ENCODE measurements at places on chromosomes 13 and 19. TPM values are rescaled to one million over a fixed set of nuclear protein-coding genes. Genes with fewer than 3 reads are reported as not detected.

DNA sequence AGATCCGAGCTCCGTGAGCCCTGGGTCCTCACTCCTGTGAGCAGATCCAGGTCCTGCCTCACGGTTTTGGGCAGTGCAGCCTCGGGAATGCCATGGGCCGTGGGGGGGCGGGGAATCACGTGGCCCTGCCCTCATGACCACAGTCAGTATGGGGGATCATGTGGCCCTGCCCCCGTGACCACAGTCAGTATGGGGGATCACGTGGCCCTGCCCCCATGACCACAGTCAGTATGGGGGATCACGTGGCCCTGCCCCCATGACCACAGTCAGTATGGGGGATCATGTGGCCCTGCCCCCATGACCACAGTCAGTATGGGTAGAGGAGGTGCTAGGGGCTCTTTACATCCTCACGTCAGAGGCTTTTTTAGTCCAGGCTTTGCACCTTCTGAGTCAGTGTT lies 64.3 kb upstream of the F7 start:
- H3K36me3 ChIP-seq = peaks cover 3% of the 10 kb centered on the region
- no peaks in the 10 kb centered on the region for H3K27me3 ChIP-seq
- no peak for DNase-seq
- no peak overlapping the region for H3K4me3 ChIP-seq
- no peaks in the 10 kb centered on the region for H3K4me1 ChIP-seq
- H3K27ac ChIP-seq = no peak overlapping the region

GRCh38 chr13:44191504-44192171 lies 182.0 kb upstream of the SERP2 start:
- H3K4me3 ChIP-seq = peak overlapping the region; percentile 25
- H3K27me3 ChIP-seq = no peaks in the 10 kb centered on the region
- no peak overlapping the region for H3K27ac ChIP-seq
- no peaks in the 10 kb centered on the region for H3K36me3 ChIP-seq

DNA sequence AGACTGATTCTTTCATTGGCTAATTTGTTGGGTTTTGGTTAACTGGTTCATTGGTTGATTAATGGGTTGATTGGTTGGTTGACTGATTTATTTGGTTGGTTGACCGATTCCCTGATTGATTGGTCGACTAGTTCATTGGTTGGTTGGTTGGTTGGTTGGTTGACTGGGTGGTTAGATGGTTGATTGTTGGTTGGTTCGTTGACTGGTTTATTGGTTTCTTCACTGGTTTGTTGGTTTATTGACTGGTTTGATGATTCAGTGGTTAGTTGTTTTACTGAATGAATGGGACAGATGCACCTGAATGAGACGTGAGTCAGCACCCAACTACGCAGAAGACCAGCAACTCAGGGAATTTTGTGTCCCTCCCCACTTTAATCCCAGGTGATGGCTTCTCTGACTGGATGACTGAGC lies 2.7 kb upstream of the NUP62 start:
- peaks cover 44% of the 10 kb centered on the region for H3K4me1 ChIP-seq
- peaks cover 7% of the 10 kb centered on the region for H3K36me3 ChIP-seq
- no peaks in the 10 kb centered on the region for H3K27me3 ChIP-seq
- DNase-seq = no peak

The RFPL4A gene
- total RNA-seq = not detected

- H3K36me3 ChIP-seq = no peaks in the 10 kb centered on the region
- H3K4me3 ChIP-seq = no peak overlapping the region
- H3K27me3 ChIP-seq = no peaks in the 10 kb centered on the region
- H3K27ac ChIP-seq = no peak overlapping the region
- DNase-seq = no peak
These were observed 8.0 kb downstream of the LPAR6 start for GRCh38 chr13:48404952-48405351.

GRCh38 chr13:112708560-112709240 lies 18.9 kb downstream of the ATP11A start:
- H3K27me3 ChIP-seq = no peaks in the 10 kb centered on the region
- H3K4me3 ChIP-seq = no peak overlapping the region
- H3K27ac ChIP-seq = no peak overlapping the region
- DNase-seq = no peak

The ZNF285 gene
- 2.0 TPM for total RNA-seq

The C1QTNF9 gene
- not detected for total RNA-seq

The KRTDAP gene
- total RNA-seq = not detected

All from CD4-positive, alpha-beta memory T cell (primary cell).